LHCN-M2 (cell line): ENCODE measurements at places on chromosomes 3 and 15. TPM values are rescaled to one million over a fixed set of nuclear protein-coding genes. Genes with fewer than 3 reads are reported as not detected.
A peak's percentile ranks its signal among the peaks of the same experiment; 100 is the strongest.

DNA sequence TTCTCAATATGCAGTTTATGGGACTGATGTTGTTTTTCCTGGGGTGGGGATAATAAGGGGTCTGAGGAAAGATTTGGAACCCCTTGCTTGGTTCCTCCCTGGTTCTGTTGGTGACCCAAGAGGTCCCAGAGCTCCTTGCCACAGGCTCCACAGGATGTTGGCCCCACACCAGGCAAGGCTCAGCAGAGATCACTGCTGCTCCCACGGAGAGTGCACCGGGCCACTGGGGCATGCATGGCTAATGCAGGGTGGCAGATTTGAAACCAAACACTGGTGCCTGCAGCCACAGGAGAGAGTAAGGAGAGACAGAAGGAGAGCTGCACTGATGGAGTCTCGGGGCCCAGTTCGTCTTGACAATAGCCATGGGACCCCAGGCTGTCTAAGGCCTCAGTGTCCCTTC lies 2.5 kb downstream of the FAM107A start:
- DNase-seq = no peak

- DNase-seq = no peak
Measured at GRCh38 chr3:174219738-174220137, 639.4 kb upstream of the NAALADL2 start.

- DNase-seq = no peak
Measured at GRCh38 chr3:48403533-48404439, 26.1 kb downstream of the PLXNB1 start.

DNA sequence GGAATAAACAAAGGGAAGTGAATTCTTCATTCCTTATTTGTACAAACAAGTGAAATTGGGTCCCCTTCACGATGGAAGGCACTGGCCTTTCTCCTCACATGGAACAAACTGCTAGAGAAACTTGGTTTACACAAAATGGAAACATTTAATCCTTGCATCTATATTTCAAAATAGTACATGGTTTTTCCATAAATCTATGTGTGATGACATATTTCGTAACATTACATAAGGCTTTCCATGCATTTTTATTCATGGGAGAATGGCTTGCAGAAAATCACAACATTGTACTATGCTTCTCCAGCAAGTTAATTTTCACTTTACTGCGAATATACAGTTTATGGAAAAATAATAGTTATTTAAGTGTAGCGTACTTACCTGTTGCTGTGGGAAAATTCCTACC lies 81.0 kb upstream of the CDIN1 start:
- no peak for DNase-seq

- DNase-seq = peak; percentile 71
Measured at GRCh38 chr15:62900071-62900802, 142.3 kb upstream of the TPM1 start.

DNA sequence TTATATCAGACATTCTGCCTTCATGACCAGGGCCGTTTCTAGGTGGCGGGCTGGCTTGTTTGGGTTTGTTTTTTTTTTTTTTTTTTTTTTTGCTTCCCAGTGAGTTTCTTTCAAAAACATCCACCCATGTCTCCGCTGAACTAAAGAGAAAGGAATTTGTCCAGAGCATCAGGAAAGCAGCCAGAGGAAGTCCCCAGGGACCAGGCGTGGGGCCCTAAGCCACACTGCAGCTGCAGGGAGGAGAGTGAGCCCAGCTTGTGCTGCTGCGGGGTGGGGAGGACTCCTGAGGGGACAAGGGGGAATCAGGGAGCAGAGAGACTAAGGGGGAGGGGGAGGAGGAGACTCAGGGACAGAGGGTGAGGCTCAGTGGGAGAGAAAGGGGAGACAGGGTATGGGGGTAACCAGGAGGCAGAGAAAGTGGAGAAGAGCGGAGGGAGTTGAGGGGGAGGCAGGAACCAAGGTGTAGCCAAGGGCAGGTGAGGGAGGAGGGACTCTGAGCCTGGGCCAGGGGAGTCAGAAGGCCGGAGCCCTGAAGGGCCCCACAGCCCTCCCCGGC lies 49.5 kb downstream of the CYP11A1 start:
- peak; percentile 93 for DNase-seq

- no peak for DNase-seq
Measured at GRCh38 chr3:104879919-104880318, 486.8 kb upstream of the ALCAM start.

GRCh38 chr15:75167588-75168350 lies 33.9 kb upstream of the C15orf39 start:
- peak; percentile 52 for DNase-seq

DNA sequence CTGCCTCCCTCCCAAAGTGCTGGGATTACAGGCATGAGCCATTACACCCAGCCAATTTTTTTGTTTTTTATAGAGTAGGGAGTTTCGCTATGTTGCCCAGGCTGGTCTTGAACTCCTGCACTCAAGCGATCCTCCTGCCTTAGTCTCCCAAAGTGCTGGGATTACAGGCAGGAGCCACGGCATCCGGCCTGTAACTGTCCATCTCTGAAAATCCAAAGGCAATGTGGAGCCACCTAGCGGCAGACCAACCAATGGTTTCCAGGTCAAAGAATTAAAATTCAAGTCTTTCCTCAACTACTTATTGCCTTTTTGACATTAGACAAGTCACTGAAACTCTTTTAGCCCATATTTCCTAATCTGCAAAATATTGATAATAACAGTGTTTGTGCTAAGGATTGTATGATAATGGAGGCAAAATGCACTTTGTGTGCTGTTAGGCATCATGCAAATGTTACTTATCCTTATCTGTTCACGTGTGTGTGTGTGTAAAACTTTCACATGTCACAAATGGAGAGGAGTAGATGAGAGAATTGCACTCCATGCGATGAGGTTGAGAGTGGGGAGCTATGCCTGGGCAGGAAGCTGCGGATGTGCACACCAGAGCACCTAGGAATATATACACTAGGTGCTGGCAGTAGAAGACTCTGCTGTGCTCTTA lies 48.7 kb downstream of the COL8A1 start:
- DNase-seq = peak; percentile 67

- DNase-seq = peak; percentile 79
Measured at GRCh38 chr3:130341388-130341787, 4.1 kb upstream of the COL6A5 start.

DNA sequence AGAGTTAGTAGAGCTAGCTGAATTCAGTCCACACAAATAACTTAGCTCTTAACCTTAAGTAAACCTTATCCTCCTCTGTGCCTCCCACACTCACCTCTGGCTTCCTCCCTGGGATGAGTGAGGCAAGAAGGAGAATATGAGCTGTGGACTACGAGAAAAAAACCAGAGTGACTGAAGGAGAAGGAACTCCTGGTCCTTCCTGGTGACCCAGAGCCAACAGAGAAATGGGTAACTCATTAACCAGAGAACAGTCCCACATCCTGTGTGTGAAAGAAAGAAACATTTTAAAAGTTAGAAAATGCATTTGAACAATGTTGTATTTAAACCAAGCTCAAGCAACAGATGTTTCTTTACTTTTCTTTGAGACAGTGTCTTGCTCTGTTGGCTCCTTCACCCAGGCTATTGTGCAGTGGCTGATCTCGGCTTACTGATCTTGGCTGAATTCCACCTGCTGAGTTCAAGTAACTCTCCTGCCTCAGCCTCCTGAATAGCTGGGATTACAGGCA lies 27.5 kb upstream of the FAM81A start:
- DNase-seq = no peak

- no peak for DNase-seq
Measured at GRCh38 chr3:176766862-176767261, 430.4 kb downstream of the TBL1XR1 start.

DNA sequence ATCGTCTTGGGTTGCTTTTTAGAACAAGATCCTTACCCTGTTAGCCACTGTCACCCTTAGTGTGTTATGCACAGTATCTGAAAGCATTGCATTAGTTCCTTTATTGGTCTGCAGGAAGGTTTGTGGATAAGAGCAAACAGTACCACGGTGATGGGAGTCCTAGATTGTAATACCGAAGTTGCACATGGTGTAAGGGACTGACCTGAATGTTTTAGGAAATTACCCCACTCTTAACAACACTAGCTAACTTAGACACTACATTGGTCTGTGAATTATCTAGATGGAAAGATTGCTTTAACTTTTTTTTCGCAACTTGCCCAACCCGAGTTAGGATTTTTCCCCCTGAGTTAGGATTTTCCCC lies 1.3 kb downstream of the STT3B start:
- DNase-seq = no peak

- peak; percentile 7 for DNase-seq
Measured at GRCh38 chr15:85499371-85499887, 119.0 kb downstream of the AKAP13 start.

DNA sequence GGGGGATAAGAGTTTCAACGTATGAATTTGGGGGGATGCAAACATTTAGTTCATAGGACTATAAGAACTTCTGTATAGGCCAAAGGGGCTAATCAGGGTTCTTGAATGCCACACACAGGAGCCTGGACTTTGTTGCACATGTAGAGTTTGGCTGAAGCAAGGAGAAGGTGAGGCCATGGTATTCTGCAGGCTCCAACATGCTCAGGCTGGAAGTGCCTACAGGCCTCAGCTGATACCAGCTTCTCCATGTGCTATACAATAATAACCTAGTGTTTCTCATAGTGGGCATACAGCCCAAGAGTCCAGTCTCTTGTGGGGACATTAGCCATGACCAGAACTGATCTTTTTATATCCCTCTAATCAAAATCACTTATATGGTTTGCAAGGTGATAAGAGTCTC lies 399.7 kb upstream of the MCTP2 start:
- no peak for DNase-seq

- DNase-seq = no peak
Measured at GRCh38 chr3:58018892-58019742, 10.9 kb downstream of the FLNB start.

DNA sequence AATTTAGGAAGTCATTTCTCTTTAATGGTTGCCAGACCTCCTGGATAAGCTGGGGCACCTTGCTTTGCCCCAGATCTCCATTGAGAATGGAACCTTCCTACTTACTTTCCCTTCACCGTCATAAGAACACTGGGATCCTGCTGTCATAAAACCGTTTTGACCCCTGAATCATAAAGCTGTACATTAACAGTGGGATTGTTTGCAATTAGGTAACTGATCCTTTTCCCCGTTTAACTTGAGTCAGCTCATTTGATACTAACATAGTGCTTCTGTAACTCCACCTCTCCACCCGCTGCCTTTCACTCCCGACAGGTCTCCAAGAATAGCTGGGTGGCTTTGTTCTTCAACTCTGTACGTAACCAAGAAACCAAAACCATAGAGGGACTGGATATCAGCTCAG lies 308.2 kb upstream of the WNT5A start:
- no peak for DNase-seq

- no peak for DNase-seq
Measured at GRCh38 chr3:187209491-187209890, 12.2 kb downstream of the RTP1 start.

GRCh38 chr15:69412274-69412673 lies 1.9 kb upstream of the KIF23 start:
- no peak for DNase-seq

- DNase-seq = peak; percentile 94
Measured at GRCh38 chr3:156681002-156681401, 6.6 kb downstream of the TIPARP start.

DNA sequence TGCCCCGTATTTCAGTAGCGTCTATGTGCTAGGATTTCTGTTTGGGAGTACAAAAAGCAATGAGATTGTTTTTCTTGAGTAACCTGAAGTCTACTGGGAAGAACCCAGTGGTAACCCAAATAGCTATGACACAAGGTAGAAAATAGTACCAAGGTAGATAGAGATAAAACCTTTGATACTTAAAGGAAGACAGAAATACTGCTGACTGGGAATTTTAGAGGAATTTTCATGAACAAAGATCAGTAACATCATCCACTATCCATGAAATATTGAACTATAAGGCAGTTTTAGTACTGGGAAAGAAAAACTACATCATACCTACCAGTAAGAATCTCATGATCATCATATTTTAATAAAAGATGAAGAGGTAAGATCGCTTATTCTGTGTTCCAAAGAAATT lies 489.8 kb downstream of the LPP start:
- no peak for DNase-seq

- DNase-seq = no peak
Measured at GRCh38 chr3:124972457-124972856, 37.9 kb upstream of the MUC13 start.

Gene PLA2G4D
- total RNA-seq = not detected in 2 replicates

Gene A4GNT
- total RNA-seq = not detected in 2 replicates

Gene FSTL1
- total RNA-seq = 194 and 212 TPM in 2 replicates

Gene SPINK8
- not detected in 2 replicates for total RNA-seq

Gene CCDC54
- not detected in 2 replicates for total RNA-seq

Gene ASB14
- not detected in 2 replicates for total RNA-seq

Gene GHSR
- total RNA-seq = not detected in 2 replicates

Gene CPN2
- not detected in 2 replicates for total RNA-seq

Gene BFSP2
- total RNA-seq = not detected in 2 replicates

Gene CRABP1
- not detected in 2 replicates for total RNA-seq

Gene SH2D7
- total RNA-seq = not detected in 2 replicates
